Left kidney (tissue), 8 donors: ENCODE measurements at places on chromosomes 6 and 20. TPM values are rescaled to one million over a fixed set of nuclear protein-coding genes. Genes with fewer than 3 reads are reported as not detected.
A peak's percentile ranks its signal among the peaks of the same experiment; 100 is the strongest.

DNA sequence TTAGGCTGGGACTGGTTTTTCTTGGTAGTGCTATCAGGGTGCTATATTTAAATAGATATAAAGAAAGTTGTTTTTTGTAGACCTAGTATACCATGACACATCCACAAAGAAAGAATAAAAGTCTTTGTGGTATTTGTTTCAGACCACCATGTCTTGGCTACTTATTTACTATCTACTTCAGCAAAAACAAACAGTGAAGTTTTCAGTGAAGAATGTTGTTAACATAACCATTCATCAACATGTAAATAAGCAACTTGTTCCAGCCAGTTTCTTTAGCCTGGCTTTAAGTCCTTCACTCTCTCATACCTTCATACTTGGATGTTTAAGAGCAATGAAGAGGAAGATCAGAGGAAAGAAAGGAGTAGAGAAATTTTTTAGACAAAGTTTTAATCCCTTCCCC is 624.1 kb downstream of the CD109 start:
- no peak for DNase-seq

DNA sequence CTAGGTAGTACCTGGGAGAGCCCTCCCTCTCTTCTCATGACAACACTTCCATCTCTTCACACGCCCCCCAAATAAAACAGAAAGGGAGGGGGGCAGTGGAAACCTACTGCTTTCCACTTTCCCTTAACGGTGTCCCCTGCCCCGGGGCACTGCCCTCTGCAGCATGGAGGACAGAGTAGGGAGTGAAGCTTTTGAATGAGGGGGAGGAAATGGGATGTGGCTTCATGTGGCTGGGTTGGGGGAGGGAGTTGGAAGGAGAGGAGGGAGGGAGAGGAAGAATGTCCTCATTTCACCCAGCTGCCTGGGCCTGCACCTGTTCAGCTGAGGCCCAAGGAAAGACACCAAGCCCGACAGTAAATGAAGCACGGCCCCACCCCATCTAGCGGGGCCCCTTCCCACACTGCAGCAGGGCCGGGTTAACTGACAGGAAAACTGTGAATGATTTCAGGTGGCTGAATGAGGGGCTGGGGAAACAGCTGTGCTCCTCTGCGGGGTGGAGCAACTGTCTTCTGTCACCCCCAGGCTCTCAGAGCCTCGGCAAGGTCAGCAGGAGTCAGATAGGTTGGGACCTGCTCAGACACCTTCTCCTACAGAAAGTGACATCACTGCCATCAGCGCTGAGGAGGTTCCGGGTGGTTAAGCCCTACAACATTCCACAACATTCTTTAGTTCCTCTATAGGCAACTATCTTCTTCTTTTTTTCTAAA is 40.0 kb upstream of the TAF8 start:
- peak; percentile 46 for DNase-seq

Gene MYB
- polyA plus RNA-seq: 5.7 TPM

GRCh38 chr6:170505306-170505705 is 47.8 kb downstream of the PSMB1 start:
- DNase-seq: no peak

DNA sequence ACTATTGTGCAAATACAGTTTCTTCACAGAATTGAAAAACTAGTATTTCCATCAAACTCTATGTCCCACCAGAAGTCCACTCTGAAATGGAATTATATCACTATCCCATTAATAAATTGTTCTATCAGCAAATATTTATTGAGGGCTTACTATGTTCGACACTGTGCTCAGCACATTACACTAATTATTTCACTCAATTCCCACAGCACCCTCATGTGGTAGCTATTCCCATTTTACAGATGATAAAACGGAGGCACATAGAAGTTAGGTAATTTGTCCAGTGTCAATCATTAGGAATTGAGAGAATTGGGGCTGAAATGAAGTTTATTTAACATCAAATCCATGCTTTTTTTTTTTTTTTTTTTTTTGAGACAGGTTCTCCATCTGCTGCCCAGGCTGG is 52.5 kb downstream of the MKKS start:
- no peak for DNase-seq

GRCh38 chr6:43669050-43669921 is 18.3 kb downstream of the MRPS18A start:
- DNase-seq: no peak

DNA sequence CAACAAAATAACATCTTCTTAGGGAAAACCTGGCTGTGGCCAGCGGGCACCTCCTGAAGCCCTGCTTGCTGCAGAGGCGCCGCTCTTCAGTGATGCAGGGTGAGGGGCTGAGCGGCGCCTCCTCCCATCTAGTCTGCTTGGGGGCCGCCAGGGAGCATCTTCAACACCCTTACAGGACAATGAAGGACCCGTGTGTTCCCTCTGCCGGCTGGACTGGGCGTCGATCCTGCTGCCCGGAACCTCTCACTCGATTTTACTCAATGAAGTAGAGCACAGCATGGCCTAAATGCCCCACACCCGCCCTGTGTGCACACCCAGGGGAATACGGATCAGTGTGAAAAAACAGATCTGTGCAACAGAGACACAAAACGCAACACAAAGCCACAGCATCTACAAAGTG is 28.5 kb upstream of the MPC1 start:
- DNase-seq: no peak

DNA sequence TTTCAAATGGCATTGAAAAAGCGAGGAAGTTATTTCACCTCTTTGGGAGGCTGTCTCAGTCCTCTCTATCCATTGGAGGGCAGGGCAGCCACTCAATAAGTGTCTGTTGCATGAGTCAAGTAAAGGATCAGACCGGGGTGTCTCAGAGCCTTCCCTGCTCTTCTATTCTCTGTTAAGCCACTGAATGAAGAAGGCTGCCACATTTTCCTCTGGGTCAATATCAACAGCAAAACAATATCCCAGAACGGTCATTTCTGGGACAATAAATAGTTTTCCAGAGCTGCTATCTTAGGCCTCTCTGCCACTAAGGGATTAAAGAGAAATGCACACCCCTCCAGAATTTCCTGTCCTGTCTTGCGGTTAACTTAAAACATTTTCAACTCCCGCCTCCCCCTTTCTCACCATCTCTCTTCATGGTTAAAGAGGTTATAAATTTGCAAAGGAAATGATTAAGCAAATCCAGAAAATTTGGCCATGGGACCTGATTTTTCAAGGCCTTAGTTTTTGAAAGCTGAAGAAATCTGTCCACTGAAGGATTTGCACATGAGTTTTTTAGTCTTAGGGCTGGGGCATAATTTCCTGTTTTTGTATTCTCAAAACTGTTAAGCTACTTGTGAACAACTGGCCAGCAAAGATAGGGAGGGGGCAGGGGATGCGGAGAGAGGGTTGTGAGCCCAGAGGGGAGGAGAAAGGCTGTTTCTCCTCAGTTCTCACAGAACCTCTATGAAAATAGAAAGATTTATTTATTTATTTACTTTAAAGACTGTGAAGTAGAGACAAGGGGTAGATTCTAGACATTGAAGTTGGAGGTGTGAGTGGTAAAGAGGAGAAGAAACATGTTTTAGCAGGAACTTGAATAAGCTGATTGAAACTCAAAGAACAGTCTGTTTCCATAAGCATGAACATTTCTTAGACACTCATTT is 135.7 kb downstream of the BCAS1 start:
- DNase-seq: no peak

Gene PSORS1C1
- 0.10 TPM for polyA plus RNA-seq

GRCh38 chr20:63749597-63750508 is 10.3 kb downstream of the SLC2A4RG start:
- no peak for DNase-seq

DNA sequence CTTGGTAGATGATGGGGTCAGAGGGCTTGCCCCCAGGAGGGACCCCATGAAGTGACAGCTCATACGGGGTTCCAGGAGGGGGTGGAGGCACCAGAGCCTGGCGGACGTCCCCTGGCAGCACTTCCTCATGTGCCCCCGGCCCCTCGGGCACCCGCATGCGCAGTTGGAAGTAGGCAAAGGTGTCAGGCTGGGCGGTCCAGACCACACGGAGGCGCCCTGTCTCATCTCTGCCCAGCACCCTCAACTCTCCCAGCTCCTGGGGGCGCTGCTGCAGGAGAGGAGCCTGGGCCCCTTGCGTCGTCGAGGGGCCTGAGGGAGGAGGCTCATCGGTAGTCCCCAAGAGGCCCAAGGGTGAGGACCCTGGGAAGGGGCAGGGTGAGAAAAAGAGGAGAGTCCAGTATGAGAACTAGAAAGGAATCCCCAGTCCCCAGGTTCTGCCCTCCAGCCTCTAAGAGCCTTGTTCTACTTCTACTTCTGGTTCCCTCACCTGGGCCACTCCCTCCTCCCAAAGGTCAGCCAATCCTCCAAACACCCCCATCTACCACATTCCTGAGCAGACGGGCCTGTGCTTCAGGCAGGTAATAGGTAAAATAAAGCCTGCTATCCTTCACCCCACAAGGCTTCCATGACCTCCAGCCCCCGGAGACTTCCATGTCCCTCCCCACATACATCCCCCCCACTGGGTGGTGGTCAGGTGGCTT is 23.2 kb downstream of the TNXB start:
- no peak for DNase-seq
